ENCODE measurements at places on chromosomes 4 and X.

- no peak for DNase-seq
These were observed 111.0 kb downstream of the ASB9 start for GRCh38 chrX:15158736-15159406.

DNA sequence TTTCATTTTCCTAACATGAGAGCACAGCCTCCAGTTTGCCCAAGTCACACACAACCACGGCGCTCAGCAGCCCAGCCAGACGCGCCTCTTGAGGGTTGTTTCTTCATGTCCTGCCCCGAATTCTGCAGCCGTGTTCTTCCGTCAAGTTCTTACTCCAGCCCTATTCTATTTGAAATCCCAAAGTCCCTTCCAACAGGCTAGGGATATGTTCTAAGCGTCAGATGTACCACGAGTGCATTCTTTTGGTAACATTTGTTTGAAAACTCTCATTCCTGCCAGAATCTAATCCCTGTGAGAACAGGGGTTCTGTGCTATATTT, 23.1 kb downstream of the ACSL1 start:
- DNase-seq, result no peak

DNA sequence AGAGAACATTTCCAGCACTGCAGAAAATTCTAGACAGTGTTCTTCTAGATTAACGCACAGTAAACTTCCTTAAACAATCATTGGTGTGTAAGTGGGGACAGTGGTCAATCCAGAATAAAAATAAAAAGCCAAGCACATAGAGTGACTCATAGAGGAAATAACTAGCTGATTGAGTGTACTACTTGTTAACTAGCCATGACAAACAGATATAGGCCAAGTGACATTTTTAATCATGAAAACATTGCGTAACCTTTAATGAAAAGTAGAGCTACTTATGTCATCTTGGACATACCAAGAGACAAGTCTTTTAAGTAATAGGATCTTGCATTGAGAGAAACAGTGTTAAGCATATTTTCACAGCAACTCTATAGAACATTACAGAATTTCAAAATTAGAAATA, 233.9 kb upstream of the MAB21L2 start:
- no peak for DNase-seq

DNA sequence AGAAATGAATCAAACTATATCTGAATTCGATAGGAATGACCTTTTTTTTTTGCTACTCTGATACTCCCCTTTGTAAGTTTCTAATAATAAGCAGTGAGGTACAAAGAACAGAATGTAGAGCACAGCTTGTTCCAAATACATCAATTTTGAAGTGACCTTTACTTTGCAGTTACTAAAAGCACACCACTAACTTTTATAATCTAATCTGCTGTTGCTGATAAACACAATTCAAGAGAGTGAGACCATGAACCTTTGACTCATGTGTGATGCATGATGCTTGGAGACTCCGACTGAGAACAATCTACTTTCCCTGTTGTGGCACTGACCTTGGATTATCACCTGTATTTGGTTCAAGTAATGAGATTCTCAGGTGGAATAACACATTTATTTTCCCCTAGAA, 91.6 kb upstream of the GNPDA2 start:
- no peak for DNase-seq

DNA sequence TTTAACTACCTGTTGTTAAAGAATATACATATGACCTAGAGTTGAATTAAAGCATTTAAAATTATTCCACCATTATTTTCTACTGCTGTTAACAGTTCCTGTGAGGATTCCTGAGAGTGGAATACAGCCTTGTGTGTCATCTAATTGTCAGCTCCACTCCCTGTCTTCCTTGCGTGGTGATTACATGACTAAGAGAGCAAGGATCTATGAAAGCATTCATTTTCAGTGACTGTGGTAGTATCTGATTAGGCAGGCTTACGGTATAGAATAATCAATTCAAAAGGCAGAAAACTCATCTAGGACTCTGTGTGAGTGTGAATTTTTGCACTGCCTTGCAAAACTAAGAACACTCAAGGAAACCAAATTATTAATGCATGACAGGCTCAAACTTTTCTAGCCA, 577.8 kb downstream of the SH3BGRL start:
- no peak for DNase-seq

GRCh38 chrX:30992381-30992904, 79.4 kb downstream of the FTHL17 start:
- DNase-seq, result no peak

DNA sequence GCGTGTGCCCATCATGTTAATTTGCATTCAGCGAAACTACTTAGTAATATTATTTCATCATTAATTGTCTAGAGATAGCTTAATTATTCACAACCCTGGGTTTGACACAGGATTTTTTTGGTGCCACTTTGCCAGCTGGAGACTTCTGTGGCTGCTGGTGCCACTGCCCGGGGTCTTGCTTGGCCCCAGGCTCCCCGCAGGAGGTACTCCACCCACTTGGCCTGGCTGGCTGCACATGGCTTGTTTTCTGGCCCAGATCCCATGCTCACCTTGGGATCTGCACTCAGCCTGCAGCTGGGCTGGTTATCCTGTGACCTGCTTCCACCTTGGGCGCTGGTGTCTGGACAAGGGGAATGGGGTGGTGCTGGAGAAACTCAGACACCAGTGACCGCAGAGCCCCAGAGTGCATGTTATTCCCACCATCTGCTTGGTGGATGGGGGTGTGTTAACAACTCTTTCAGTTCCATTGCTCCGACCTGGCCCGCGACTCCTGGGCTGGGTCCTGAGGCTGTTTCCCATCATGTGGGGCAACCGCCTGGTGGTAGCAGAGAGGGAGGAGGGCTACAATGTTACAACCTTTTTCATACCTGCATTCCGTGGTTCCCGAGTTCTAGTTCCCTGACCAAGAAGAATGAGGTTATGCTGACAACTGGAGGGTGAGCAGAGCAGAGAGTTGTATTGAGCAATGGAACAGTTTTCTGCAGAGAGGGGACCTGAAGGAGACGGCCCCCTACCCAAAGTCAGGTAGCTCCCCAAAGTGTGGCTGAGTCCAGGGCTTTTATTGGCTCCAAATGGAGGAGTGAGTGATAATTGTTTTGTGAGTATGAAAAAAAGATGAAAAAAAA, 1950.0 kb upstream of the IGFBP7 start:
- DNase-seq, result no peak

Data from activated naive CD4-positive, alpha-beta T cell (primary cell).